ENCODE measurements at places on chromosomes 5 and 9.
A peak's percentile ranks its signal among the peaks of the same experiment; 100 is the strongest.

GRCh38 chr5:68683632-68684036, 410.2 kb upstream of the SLC30A5 start:
- no peak for DNase-seq

DNA sequence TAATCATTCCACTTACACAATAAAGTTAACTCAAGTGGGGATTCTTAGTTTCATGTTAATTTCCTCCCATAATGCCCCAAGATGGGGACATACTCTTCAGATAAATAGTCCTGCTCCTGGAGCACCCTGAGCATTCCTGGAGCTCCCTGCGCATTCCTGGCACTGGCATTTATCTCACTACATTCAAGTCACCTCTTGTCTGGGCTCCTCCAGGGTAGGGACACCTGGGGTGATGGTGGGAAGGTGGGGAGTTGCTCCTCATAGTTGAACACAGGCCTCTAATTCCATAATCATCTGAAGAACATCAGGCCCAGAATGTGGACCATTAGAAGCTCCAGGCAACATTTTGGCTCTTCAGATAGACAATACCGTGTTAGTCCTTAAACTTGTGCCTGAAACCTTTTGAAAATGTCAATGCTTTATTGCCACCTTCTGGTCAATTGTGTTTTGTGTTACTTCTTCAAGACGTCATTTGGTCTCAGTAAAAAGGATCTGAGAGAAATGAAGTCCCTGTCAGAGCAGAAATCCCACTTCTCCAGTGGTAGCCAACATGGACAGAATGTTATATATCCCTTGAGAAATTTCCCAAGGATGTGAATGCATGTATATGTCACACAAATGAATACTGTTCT, 14.2 kb upstream of the AGGF1 start:
- peak; percentile 28 for DNase-seq

- no peak for DNase-seq
Observed at GRCh38 chr9:28365728-28366127, 792.4 kb upstream of the C9orf72 start.

- DNase-seq = no peak
Observed at GRCh38 chr5:113652161-113652560, 138.7 kb downstream of the YTHDC2 start.

DNA sequence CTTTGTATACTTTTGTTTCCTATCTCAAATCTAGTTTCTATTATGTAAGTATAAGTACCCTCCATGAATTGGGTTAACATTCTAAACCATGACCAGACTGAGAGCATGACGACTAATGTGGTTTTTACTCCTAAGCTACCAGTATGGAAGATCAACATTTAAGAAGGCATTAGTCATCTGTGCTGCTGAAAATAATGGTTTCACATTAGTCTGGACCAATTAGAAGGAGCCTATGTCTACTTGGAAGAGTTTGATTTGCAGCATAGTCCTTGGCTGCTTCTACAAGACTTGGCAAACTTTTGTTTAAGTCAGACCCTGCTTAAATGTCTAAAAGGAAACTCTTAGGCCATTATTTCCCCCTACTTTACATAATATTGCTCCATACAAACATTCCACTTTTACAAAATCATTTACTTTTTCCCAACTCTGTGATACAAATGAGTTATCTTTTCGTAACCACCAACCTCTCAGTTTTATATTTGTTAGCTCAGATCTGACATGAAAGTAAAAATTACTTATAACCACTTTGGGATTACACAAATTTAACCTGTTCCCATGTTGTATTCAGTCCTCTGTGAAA, 186.7 kb downstream of the COMMD10 start:
- no peak for DNase-seq

GRCh38 chr9:111271481-111272080, 58.4 kb downstream of the OR2K2 start:
- no peak for DNase-seq

DNA sequence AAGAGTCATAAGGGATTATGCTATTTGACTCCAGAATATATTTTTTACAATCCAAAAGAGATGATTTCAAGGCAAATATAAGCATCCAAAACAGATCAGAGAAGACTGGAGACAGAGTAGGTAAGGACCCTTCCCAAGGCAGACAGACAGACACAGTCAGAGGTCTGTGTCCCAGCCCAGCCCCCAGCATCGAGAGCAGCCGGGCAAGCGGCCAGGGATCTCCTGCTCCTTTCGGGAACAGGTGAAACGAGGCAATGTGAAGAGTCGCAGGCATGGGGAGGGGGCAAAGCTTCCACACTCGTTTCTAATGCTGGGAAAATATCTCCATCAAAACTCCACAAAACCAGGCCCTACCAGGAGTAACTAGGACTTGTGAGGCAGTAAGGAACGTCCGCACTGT, 5.8 kb downstream of the PAEP start:
- DNase-seq = no peak

GRCh38 chr9:126519660-126520420, 93.9 kb upstream of the LMX1B start:
- DNase-seq = no peak

- DNase-seq = no peak
Observed at GRCh38 chr9:6955251-6955921, 197.6 kb downstream of the KDM4C start.

GRCh38 chr9:7104625-7105024, 346.9 kb downstream of the KDM4C start:
- DNase-seq = no peak

- peak; percentile 7 for DNase-seq
Observed at GRCh38 chr5:40754381-40755092, 1.2 kb downstream of the TTC33 start.

DNA sequence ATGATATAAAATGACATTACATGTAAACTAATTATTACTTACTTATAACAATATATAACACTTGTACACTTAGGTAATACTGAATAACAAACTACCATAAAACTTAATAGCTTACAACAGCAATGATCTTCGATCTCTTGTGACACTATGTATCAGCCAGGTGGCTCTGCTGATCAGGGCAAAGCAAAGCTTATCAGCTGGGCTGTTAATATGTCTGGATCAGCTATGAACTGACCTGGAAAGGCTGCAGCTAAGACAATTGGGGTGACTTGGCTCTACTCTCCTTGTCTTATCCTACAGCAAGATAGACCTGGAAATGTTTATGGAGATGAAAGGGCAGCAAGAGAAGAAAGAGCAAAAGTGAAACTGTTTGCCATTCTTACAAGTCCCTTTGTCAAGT, 511.3 kb downstream of the TLR4 start:
- no peak for DNase-seq

- DNase-seq = no peak
Observed at GRCh38 chr9:9603345-9603744, 1009.5 kb downstream of the PTPRD start.
